Stimulated activated CD8-positive, alpha-beta memory T cell treated with anti-CD3 and anti-CD28 coated beads, Interleukin-2, amount 100 ng/mL, for 1 hour (primary cell): ENCODE measurements at places on chromosomes 3 and 15.

- no peak for DNase-seq
These were observed 134.9 kb downstream of the MBNL1 start for GRCh38 chr3:152403632-152404066.

DNA sequence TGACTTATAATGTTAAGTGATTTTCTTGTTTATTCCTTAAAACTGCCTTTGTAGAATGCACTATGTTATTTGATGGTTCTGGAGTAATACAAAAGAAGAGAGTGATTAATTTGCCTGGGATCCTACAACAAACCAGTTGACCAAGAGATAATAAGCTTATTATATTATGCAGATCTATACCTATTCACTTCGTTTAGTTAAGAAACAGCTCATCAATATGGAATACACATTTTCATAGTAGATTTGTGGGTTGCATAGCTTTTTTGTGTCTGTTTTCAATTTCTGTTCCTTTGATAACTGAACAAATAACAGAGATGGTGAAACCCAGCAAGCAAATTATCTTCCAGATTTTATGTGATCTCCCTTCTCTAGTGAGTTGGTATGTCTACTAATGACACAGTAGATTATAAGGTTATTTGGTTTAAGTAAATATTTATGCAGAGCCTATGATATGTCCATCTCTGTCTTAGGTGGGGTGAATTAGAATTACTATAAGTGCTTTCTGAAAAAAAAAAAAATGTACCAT, 443.3 kb upstream of the TPRG1 start:
- DNase-seq, result no peak

- DNase-seq, result no peak
These were observed 99.9 kb upstream of the TP63 start for GRCh38 chr3:189531271-189531670.

DNA sequence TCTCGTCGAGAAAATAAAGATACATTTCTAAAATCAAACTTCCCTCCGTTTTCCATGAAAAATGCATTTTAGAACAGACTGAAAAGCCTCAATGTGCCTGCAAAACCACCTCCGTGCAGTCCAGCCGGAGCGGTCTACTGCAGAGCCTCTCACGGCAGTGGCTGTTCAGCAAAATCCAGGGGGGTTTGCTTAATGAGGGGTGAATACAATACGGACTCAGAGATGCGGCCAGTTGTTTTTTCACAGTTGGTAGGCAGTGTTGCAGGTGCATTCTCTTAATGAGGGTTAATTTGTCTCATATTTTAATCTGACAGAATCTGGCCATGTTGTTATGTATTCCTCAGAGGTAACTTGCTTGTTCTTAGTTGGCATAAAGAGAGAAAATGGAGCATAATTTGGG, 223.0 kb downstream of the EBLN2 start:
- no peak for DNase-seq

DNA sequence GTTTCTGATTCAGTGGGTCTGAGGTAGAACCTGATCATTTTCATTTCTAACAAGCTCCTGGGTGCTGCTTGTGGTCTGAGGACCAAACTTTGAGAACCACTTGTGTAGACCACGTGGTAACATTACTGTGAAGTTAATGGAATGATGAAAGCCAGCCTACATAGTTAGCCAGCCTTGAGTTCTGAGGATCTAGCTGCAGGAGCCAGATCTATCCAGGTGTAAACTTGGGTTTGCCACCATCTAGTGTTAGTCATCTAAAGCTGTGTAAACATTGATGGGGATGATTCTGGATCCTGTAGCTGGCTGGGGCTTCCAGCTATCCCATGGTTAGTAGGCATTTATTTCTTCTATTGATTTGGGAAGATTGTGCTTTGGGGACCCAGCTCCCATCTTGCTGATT, 170.0 kb downstream of the TMEM108 start:
- DNase-seq, result no peak

DNA sequence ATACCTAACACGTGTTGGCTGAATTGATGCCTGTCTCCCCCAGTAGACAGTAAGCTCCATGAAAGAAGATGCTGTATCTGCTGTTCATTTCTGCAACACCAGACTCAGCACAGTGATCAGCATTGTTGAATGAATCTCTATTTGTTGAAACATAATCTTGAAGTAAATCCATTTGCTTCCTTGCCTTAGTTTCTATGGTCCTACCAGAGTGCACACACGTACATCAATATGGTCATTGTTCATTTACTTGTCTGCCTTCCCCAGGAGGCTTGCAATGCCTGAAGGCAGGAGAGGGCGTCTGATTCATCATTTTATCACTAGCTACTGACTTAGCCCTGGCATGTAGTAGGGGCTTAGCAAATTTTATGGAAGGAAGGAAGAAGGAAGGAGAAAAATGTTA, 19.2 kb downstream of the RBP2 start:
- DNase-seq, result no peak

- DNase-seq, result no peak
These were observed 19.6 kb downstream of the PLXNA1 start for GRCh38 chr3:127002195-127003174.

GRCh38 chr15:49860101-49860500, 239.3 kb downstream of the DTWD1 start:
- no peak for DNase-seq

DNA sequence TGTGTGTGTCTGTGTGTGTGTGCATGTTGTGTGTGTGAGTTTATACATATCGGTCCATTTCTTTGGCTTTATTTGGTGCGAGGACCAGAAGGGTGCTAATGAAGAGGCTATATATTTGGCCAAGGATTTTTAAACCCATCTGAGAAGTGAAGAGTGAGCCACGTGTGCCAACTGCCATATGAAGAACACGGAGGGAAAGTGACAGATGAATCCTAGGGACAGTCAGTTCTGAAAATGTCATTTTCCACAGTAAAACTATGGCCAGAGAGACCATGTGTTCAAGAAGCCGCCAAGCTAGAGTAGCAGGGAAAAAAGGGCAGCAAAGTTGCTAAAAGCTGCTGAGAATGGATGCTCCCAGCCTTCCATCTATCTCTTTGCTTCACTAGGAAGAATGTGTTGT, 297.3 kb upstream of the LMCD1 start:
- DNase-seq, result no peak

- DNase-seq, result no peak
These were observed 16.4 kb upstream of the CBLB start for GRCh38 chr3:105885256-105885655.

DNA sequence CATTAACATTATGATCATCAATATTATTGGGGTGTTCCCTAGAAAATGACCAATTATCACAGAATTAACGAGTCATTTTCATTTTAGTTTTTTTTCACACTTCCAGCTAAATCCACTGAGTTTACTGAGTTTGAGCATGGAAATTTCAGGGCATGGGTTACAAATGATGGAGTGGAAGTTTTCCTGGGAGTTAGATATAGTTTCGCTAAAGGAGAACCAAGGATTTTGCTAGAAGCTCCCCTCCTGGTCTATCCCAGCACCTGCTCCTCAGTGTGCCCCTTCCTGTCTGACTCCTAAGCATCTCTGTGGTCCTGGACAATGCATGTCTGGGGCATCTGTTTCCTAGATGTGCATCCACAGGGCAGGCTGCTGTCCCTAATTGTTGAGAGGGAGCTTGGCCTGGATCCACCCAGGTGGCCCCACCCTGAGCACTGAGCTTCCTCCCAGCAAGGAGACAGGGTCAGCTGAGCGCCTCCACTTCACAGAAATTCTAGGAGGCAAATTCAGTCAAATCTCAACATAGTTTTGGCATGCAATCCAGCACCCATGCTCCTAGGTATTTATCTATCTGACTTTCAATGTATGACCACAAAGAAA, 102.3 kb upstream of the GOLGA6L6 start:
- no peak for DNase-seq

GRCh38 chr15:96869122-96869521, 538.6 kb downstream of the NR2F2 start:
- no peak for DNase-seq

- DNase-seq, result no peak
These were observed 570.6 kb upstream of the ROBO1 start for GRCh38 chr3:80338366-80338765.

DNA sequence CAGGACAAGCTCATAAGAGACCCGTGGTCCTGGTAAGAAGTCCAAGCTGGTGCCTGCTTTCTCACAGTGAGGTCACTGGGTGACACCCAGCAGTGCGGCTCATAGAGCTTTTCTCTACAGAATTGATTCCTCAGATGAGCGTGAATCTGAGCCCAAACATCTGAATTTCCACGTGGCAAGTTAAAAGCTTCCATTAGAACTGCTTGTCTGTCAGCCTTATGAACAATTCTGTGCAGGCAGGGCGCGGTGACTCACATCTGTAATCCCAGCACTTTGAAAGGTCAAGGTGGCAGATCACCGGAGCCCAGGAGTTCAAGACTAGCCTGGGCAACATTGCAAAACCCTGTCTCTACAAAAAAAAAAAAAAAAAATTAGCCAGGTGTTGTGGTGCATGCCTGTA, 113.1 kb upstream of the ABHD17C start:
- no peak for DNase-seq
